ENCODE measurements at places on chromosomes 11 and 22. TPM values are rescaled to one million over a fixed set of nuclear protein-coding genes. Genes with fewer than 3 reads are reported as not detected.

GGTLC3 gene
- total RNA-seq = not detected

FAM180B gene
- total RNA-seq = not detected

CSF2RB gene
- total RNA-seq = not detected

BEST1 gene
- total RNA-seq = 1.2 TPM

OR51B2 gene
- total RNA-seq = not detected

All from A549 treated with Hydrocortisone at 1 μM for 4 hours (cell line).